ENCODE measurements at places on chromosomes 16 and 17.
A peak's percentile ranks its signal among the peaks of the same experiment; 100 is the strongest.

- DNase-seq: no peak
Measured at GRCh38 chr16:79271583-79271982, 329.0 kb downstream of the MAF start.

DNA sequence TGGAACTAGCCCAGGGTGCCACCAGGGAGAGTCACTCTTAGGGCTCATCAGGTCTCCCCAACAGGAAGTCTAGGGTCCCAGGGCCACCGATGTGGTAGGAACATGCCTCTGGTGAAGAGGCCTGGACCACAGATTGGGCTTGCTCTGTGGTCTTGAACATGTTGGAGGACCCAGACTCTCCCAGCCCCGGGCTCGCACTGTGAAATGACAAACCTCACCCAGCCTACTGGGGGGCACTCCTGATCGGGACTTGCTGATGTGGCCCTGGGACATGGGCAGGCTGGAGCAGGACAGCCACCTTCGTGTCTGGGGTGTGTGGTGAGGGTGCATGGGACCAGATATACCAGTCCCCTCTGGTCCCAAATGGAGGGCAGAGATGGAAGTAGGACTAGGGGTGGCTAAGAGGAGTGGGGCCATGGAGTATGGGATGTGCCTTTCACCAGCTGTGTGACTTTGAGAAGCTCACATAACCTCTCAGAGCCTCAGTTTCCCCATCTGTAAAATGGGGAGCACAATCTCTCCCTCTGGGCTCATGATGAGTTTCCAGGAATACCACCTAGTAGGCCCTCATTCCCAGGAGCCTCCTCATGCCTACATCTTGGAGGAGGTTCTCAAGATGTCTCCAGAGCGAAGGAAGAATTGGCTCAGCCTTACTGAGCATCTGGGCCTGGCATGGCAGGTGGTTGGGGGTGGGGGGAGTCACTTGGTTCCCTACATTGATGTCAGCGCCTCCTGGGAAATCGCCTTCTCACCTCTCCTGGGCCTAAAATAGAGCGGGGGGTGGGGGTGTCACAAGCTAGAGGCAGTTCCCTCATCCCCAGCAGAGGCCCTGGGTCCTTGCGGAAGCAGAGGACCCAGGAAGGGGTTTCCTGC is 1.5 kb upstream of the ADAM11 start:
- DNase-seq: no peak

DNA sequence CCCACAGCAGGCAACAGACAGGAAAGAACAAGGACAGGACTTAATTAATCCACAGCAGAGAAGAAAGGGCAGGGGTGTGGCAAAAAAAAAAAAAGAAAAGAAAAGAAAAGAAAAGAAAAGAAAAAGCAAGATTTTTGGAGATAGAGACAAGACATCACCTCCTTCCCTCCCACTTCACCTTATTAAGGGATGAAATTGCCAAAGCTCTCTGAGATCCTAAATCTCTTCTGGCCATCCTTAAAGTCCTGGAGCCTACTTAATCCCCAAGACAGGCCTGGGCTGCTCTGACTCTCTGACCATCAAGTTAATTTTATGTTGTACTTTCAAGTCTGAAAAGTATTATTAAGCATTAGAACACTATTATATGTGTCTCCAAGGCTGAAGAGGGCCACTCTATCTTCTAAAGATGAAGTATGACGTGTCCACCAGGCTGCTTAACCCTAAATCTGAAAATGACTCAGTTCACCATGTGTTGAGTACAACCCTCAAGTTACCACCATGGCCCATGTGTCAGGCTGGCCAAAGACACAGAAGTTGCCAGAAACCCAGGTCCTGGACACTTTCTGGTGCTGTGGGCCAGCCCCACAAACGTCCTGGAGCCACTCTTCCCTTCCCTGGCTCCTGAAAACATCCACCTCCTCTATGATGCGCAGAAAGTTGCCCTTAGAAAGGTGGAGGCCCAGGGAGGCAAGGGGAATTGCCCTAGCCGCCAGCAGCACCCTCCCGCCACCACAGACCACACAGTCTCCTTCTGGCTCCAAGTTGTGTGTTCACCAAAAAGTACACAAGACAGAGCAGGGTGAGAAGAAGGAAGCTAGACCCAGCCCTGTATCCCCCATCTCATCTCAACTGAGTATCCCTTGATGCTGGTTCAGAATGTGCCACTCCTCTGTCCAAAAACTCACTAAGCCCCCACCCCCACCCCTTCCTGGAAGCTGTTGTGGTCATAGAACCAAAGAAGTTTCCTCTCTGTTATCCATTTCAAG is 2.7 kb downstream of the SOCS1 start:
- DNase-seq: peak; percentile 35

GRCh38 chr17:8458128-8458527 is 22.4 kb downstream of the NDEL1 start:
- DNase-seq: no peak

DNA sequence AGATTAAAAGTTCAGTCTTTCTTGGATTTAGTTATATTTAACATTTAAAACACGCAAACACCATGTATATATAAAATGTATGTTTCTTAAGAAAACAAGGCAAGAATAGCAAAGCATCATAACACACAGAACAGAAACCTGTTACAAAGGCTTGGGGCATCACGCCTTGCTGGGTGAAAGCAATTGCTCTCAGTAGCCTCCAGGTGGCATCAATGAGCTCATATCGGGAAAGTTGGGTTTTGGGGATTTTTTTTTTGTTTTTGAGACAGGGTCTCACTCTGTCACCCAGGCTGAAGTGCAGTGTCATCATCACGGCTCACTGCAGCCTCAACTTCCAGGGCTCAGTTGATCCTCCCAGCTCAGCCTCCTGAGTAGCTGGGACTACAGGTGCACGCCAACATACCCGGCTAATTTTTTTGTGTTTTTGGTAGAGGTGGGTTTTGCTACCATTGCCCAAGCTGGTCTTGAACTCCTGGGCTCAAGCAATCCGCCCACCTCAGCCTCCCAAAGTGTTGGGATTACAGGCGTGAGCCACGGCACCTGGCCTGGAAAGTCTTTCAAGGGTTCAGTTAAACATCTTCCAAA is 56.9 kb downstream of the CYB5D2 start:
- DNase-seq: peak; percentile 75

DNA sequence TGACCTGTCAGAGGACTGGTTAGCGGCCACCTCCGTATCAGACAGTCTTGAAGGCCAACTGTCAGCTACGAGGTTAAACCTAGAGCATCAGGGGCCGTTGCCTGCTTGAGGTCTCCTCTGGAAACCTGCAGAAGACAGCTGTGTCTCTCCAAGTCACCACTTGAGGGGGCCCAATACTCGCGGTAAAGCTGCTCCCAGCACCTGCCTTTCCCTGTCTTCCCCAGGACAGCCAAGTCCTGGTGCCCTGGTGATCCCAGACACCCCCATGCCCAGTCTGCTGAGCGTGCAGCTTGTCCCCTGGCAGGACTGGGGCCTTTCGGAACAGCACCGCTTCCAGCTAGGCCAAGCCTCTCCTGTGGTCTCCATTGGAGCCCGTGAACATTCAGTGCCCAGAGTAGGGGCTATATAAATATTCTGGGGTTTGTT is 80.1 kb downstream of the DNAH17 start:
- DNase-seq: peak; percentile 77

- no peak for DNase-seq
Measured at GRCh38 chr17:9696279-9697044, 51.1 kb downstream of the USP43 start.

GRCh38 chr17:62611292-62611691 is 16.2 kb upstream of the MRC2 start:
- no peak for DNase-seq

DNA sequence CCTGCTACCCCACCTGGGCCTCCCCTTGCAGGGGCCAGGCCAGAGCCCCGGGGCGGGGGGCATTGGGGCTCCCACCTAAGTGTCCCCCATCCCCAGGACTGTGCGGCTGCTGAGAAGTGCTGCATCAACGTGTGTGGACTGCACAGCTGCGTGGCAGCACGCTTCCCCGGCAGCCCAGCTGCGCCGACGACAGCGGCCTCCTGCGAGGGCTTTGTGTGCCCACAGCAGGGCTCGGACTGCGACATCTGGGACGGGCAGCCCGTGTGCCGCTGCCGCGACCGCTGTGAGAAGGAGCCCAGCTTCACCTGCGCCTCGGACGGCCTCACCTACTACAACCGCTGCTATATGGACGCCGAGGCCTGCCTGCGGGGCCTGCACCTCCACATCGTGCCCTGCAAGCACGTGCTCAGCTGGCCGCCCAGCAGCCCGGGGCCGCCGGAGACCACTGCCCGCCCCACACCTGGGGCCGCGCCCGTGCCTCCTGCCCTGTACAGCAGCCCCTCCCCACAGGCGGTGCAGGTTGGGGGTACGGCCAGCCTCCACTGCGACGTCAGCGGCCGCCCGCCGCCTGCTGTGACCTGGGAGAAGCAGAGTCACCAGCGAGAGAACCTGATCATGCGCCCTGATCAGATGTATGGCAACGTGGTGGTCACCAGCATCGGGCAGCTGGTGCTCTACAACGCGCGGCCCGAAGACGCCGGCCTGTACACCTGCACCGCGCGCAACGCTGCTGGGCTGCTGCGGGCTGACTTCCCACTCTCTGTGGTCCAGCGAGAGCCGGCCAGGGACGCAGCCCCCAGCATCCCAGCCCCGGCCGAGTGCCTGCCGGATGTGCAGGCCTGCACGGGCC is 1.9 kb downstream of the WFIKKN1 start:
- no peak for DNase-seq

All from OCI-LY7 (cell line).